ENCODE measurements at places on chromosomes 6 and 20.

- DNase-seq = no peak
These were observed 152.0 kb downstream of the GRM4 start for GRCh38 chr6:33993653-33994471.

DNA sequence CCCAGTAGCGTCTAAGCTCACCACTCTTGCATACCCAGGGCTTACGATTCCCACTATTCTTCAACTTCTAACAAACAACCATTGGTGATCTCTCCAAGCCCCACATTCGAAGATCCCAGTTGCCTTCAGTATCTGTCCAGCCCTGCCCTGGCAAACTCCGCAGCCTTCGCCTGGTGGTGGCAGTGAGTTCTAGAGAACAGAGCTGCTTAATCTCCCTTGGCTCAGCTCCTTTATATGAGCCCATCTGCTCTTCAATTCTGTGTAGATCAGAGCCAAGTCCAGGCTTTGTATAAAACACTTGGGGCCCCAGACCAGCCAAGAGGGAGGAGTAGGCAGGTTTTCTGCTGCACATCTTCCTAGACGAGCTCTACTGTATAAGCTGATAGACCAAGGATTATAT lies 193.3 kb downstream of the PHACTR1 start:
- no peak for DNase-seq

DNA sequence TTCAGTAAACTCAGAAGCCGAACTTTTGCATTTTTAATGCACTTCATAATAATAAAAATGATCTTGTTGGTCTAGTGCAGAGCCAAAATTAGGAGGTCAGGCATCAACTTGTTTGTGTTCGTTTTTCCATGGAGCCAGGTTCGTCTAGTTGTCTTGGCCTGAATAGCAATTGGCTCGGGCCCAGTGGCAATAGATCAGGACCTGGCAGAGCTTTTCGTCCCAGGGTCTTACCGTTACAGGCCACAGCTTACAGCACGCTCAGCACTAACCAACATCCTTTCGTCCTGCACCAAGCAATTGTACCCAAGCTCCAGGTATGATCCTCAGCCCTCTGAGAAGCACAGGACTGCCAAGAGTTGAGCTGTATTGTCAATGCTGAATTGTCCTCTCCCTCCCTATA lies 240.5 kb upstream of the PLN start:
- DNase-seq = no peak

- no peak for DNase-seq
These were observed 4.1 kb downstream of the HLA-C start for GRCh38 chr6:31267651-31268368.

DNA sequence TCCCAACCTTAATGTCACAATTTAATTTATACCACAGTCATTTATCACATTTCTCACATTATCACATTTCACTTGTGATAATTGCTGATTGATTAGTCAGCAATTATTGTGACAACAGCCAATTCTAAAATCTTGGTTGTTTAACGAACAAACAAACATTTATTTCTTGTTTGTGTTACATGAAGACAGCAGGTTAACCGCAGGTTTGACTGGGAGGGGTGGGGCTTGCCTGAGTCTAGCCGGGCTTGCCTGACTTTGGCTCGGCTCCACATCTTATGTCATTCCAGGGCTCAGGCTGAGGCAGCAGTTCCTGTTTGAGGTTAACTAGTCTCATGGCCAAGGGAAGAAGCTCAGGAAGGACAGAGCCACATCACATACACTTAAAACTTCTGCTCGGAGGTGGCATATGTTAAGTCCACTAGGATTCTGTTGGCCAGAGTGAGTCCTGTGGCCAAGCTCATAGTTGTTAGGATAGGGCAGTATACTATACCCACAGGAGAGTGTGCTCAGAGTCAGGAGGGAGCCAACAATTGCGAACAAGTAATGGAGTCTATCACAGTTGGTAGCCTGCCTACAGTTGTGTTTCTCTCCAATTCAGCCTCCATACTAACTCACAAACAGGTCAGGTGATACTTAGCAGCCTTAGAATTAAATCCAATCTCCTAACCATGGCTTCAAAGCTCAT lies 90.0 kb upstream of the IFNGR1 start:
- DNase-seq = no peak

DNA sequence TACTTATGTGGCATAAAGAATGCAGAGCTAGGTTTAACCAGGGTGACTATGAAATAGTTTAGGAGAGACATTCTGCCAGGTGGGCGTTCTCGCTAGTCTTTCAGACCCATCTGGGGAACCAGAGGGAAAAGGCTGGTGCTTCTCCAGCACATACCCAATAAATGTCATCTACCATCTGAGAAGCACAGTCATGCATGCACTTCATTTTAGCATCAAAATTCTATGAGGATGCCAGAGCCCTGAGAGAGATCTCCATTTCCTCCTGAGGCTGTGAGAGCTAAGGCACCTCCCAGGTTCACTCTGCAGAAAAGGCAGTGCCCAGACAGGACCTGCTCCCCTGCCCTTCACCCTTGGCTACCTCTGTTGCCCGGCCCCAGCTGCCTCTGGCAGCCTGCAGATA lies 231.7 kb upstream of the PRND start:
- no peak for DNase-seq

- DNase-seq = no peak
These were observed 780 bp upstream of the KIAA0319 start for GRCh38 chr6:24646771-24647170.

- no peak for DNase-seq
These were observed 430.3 kb upstream of the SULF2 start for GRCh38 chr20:48215536-48215935.

GRCh38 chr6:88855541-88856147 lies 107.8 kb downstream of the RNGTT start:
- DNase-seq = no peak

DNA sequence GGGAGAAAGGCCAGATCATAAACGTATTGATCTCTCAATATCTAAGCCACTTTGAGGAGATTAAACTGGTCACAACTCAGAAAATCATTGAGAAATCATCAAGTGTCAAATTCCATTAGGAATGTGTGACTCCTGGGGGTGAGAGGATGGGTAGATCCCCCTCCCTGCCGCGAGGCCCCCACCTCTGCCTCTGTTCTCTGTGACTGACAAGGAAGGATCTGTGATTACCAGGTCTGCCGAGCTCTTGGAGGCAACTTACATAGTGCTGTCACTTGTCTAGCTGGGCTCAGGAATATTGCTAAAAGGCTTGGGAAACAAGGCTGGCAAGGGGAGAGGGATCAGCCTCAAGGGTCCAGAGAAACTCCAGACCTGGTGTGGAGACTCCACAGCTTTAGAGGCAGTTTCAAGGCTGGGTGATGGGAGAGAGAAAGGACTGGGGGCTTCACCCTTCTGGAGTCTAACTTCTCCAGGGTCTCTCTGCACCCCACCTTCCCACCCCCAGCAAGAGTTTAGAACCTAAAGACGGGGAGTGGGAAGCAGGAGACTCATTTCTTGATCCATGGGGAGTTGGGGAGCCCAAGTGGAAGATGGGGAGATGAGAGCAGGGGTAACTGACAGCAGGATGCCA lies 11.6 kb upstream of the ARMC12 start:
- DNase-seq = no peak

GRCh38 chr20:10466325-10466724 lies 31.2 kb downstream of the SLX4IP start:
- DNase-seq = no peak

- no peak for DNase-seq
These were observed 13.5 kb upstream of the TGM2 start for GRCh38 chr20:38178581-38178980.

GRCh38 chr6:106820412-106820852 lies 154.1 kb downstream of the CD24 start:
- DNase-seq = no peak

- no peak for DNase-seq
These were observed 23.1 kb downstream of the ZC3H12D start for GRCh38 chr6:149461670-149462069.

DNA sequence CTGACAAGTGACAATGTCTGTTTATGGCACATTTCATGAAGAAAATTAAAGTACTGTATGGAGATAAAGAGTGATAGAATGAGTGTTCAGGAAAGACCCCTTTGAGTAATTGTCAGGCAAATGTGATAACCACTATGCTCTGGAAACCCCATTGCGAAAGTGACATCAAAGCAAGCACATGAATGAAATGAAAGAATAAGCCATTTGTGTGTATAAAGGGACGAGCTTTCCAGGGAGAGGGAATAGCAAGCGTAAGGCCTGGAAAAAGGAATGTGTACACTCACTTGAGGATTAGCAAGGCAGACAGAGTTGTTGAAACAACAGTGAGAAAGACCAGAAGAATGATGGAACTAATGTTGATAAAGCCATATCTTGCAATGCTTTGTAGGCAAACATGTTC lies 490.0 kb downstream of the GRIK2 start:
- no peak for DNase-seq

- DNase-seq = no peak
These were observed 151.6 kb upstream of the KCNG1 start for GRCh38 chr20:51174536-51174935.

DNA sequence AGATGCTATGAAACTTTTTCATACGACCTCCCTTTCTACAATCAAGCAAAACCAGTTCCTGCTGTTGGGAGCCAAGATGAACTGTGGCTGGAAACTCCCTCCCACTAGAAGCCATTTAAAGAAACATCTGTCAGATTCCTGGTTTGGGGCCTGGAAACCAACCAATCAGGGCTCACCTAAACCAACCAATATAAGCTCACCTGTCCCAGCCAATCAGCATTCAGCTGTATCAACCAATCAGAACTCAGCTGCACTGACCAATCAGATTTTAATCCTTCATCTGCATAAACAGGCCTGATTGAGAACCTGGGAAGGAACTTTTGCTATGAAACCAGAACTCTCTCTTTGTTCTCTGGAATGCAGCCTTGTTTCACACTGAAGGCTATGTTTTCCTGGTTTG lies 42.4 kb downstream of the SNX14 start:
- no peak for DNase-seq

DNA sequence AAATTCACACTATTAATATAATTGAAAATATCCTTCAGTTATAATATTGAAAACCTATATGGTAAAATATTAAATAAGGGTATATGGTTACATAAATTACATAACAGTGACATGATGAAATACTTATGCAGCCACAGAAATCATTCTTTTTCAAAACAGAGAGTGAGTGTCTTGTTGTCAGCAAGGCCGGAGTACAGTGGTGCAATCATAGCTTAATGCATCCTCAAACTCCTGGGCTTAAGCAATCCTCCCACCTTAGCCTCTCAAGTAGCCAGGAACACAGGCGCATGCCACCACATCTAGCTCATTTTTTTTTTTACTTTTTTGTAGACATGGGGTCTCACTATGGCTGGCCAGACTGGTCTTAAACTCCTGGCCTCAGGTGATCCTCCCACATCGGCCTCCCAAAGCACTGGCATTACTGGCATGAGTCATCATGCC lies 40.4 kb downstream of the FAM8A1 start:
- DNase-seq = no peak

GRCh38 chr6:161064915-161065314 lies 73.3 kb downstream of the MAP3K4 start:
- no peak for DNase-seq

GRCh38 chr20:50312682-50313521 lies 122.3 kb downstream of the CEBPB start:
- DNase-seq = no peak

GRCh38 chr6:70415247-70415646 lies 1.9 kb downstream of the FAM135A start:
- no peak for DNase-seq

GRCh38 chr6:3355358-3356055 lies 96.8 kb downstream of the PSMG4 start:
- peak; percentile 24 for DNase-seq

- DNase-seq = peak; percentile 22
These were observed 73.0 kb upstream of the NHSL1 start for GRCh38 chr6:138572167-138572875.

GRCh38 chr6:152054441-152054840 lies 247.0 kb downstream of the ESR1 start:
- peak; percentile 22 for DNase-seq

- DNase-seq = no peak
These were observed 184.0 kb upstream of the HDDC2 start for GRCh38 chr6:125485757-125486156.

- no peak for DNase-seq
These were observed 342.5 kb upstream of the JARID2 start for GRCh38 chr6:14903176-14904038.

- no peak for DNase-seq
These were observed 224 bp downstream of the MPC1 start for GRCh38 chr6:166382500-166382932.

DNA sequence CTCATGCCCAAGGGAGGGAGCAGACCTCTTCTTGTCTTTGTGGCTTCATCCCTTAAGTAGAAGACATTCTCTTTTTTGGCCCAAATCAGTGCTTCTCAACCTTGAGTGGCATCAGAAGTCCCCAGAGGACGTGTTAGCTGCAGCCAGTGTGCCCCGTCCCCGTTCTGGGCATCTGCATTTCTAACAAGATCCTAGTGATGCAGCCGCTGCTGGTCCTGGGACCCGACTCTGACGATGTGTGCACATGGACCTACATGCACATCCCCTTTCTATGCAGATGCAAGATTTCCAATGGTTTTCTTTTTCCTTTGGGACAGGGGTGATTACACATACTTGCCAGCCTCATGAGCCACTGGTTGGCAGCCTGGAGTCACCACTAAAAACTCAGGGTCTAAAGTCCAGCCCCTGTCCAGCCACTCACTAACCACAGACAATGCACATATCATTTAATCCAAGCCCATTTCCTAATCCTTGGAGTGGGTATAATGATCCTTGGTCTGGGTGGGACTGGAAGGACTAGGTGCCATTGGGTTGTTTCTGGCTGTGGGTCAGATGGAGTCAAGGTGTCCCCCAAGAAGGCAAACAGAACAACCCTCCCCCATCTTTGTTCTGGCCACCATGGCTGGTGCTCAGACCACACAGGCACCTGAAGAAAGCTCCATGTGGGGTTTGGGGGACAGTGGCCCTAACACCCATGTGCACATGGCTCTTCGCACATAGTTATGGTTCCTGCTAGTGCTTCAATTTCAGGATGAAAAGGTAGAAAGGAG lies 6.4 kb downstream of the ACSS1 start:
- peak; percentile 3 for DNase-seq

DNA sequence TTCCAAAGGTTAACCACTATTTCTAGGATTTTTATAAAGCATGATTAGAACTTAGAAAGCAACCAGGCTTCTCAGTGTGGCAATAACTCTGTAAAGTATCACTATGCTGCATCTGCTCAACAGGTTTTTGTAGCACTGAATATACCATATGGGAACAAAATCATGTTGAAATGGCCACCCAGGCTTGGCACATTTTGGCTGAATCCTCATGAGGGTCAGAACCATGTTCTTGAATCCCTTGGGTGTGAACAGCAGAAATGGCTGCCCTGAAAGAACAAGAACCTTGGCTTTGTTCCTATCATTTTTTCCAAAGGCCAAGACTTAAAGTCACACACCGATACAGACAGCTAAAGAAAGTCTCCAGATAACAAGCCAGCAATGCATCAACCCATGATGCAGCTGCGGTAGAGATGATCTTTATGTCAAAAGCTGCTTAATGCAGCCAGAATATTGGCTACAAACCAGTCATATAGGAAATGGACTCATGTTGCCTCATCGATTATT lies 283.0 kb upstream of the NOX3 start:
- DNase-seq = no peak
